ENCODE measurements at places on chromosomes 5 and 9.

DNA sequence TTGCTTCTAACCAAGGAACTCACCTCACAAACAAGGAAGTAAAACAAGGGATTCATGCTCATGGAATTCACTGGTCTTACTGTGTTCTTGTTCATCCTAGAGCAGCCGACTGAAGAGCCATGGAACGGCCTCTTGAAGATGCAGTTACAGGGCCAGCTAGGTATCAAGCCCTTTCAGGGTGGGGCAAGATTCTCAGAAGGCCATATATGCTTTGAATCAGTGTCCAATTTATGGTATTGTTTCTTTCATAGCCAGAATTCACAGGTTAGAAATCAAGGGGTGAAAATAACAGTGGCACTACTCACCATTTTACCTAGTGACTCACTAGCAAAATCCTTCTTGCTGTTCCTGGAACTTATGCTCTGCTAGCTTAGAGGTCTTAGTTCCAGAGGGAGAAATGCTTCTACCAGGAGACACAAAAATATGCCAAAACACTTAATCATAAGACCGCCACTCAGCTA lies 159.5 kb upstream of the CDH10 start:
- no peak for DNase-seq

- no peak for DNase-seq
Measured at GRCh38 chr5:123474228-123474627, 37.7 kb upstream of the CSNK1G3 start.

DNA sequence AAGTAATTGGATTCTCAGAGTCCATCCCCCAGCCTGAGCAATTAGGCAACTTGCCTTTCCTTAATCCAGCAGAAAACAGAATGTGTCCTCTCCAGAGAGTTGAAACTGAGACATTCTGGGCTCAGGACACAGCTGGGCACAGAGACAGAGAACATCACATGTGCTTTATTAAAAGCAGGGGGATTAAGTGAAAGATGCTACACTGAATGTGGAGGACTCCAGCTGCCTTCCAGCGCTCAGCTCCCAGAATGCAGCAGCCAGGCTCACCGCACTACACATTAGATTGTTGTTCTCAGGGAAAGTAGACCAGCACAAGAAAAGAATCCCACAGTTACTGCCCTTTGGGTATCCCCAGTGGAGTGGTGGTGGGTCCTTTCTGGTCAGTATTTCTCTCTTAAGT lies 141.6 kb upstream of the IL12B start:
- peak; percentile 16 for DNase-seq

- DNase-seq = no peak
Measured at GRCh38 chr9:137467161-137467581, 8.0 kb upstream of the NSMF start.

DNA sequence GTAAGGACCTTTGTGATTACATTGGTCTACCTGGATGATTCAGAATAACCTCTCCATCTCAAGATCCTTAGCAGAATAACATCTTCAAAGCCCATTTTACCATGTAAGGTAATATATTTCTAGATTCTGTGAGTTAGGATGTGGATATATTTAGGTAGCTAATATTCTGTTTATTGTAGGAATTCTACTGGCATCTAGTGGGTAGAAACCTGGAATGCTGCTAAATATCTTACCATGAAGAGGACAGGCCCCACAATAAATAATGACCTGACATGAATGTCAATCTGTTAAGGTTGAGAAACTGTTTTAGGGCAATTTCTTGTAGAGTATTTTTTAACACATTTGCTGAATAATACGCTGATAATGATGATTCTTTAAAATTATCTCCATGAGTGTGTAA lies 426.8 kb downstream of the MAN2A1 start:
- no peak for DNase-seq
